K562 (cell line): ENCODE measurements at places on chromosomes 16 and 17. TPM values are rescaled to one million over a fixed set of nuclear protein-coding genes. Genes with fewer than 3 reads are reported as not detected.

PAM16 gene
- 123 and 150 TPM in 2 replicates for total RNA-seq

KREMEN2 gene
- total RNA-seq, result 7.6 and 8.2 TPM in 2 replicates

PABPN1L gene
- total RNA-seq, result 0.29 TPM in 1 of 2 replicates, not detected in the other

SDR42E1 gene
- total RNA-seq, result 0.42 and 0.92 TPM in 2 replicates

ASPA gene
- total RNA-seq, result not detected in 2 replicates

TEKT1 gene
- not detected in 2 replicates for total RNA-seq

CCL1 gene
- total RNA-seq, result not detected in 2 replicates

- DNase-seq, result no peak
Measured at GRCh38 chr17:13931111-13931526, 138.2 kb upstream of the COX10 start.

DNA sequence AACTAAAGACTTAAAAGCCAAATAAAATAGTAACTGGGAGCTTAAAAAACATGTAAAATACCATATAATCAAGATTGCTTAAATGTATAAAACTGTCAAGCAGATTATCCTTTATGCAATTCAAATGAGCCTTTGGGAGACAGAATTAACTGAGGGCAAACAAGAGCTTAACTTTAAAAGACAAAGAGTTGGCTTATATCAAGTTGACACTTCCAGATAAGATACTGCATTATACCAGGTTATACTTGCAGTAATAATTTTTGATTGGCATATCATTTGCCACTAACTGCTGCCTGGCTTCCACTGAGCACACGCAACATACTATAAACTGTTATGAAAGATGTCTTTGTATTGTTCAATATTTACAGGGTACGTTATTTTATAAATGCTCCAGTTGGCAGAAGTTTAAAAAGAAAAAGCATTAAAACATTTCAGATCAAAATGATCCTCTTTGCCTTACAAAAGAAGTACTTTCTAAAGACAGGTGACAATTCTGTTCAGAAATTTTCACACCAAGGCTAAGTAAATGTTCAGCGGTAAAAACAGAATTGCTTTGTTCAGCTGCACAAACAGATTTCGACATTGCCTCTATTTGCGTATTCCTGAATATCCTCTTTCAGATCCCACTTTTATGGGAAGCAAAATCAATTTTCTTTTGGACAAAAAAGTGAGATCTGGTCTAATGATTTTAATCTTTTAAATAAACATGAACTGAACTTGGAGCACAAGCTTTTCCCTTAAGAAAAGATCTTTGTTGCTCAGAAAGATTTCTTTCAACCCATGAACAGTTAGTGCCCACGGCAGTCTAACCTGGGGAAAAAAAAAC, 50.7 kb downstream of the TOX3 start:
- no peak for DNase-seq

GRCh38 chr17:43810823-43811222, 22.1 kb downstream of the MPP3 start:
- DNase-seq, result no peak

- no peak for DNase-seq
Measured at GRCh38 chr17:40203131-40203530, 16.0 kb upstream of the WIPF2 start.

DNA sequence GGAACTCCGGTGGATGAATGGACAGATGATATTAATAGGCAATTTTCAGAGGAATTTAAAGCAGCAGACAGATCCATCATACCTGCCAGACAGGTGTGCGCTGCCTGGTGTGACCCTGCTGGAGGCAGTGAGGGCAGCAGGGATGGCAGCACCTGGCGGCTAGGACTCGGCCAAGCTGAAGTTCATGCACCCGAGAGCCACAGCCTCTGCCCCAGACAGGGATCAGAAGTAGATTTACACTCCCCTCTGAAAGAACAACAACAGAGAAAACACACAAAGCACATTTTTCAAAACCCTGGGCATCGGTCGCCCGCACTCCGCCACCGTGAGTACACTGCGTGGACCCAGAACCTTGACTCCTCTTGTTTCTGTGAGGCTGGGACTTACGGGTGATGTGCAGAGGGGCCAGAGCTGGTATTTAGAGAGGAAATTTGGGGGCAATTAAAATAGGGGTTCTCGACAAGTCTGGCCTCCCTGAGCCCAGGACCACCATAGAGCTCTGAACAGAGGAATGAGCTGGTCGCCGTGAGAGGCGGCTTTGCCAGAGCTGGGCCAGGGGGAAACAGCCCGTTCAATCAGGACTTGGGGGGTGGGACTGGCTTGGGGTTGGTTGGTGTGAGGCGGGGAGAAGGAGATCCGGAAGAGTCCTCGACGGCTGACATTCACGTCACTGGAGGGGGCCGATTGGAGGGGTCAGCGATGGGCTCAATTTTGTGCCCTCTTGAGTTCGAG, 101.0 kb downstream of the METRNL start:
- DNase-seq, result no peak

- DNase-seq, result no peak
Measured at GRCh38 chr16:27811881-27812280, 251.6 kb downstream of the GSG1L start.

DNA sequence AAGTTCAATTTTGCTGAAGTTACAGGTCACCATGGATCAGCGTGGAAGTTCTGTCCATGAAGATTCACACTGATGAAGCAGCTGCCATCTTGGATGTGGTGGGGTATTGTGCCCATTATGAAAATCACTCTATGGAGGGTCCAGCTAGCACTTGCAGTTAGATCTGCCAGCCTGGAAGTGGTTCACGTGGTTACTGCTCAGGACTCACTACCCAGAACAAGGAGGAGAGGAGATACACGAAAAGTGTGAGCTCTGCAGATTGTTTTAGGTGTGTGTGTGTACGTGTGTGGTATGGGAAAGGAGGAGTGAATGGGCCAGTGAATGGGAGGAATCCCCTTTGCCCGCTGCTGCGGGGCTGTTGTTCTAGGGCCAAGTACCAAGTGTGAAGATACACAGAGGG, 333.4 kb downstream of the MAF start:
- DNase-seq, result no peak

DNA sequence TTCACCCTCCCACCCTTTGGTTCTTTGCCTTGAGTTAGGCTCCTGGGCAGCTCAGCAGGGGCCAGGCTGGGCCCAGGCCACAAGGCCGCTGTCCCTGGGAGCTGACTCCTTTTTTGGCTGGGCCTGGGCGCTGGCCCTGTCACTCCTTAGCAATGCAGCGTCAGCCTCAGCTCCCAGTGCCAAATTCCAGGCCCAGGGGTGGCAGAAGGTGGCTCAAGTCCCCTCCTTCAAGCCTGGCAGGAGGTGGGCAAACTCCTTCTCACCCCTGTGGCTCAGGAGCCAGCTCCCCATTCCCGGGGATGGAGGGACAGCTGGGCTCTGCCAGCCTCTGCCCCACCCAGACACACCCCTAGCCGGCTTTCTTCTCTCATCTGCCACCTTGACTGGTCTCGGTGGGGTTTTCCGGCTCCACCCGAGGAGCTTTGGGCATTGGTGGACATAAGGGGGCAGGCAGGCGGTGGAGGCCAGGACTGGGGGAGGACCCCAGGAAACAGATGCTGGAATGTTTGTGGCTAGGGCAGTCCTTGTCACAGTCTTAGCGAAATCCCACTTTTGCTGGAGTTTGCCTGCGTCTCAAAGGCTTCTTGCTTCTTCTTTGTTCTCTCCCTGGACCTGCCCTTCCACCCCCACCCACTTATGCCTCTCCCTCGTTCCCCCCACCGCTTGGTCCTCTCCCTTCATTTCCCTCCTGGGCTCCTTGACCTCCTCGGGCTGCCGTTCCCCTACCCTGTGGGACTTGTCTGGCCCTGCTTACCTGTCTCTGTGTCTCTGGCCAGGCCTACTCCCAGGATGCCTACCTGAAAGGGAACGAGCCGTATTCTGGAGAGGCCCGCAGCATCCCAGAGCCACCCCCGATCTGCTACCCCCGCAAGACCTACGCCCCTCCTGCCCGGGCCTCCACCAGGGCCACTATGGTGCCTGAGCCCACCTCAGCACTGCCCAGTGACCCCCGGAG, 37.4 kb downstream of the ARHGAP23 start:
- DNase-seq, result peak; percentile 10

DNA sequence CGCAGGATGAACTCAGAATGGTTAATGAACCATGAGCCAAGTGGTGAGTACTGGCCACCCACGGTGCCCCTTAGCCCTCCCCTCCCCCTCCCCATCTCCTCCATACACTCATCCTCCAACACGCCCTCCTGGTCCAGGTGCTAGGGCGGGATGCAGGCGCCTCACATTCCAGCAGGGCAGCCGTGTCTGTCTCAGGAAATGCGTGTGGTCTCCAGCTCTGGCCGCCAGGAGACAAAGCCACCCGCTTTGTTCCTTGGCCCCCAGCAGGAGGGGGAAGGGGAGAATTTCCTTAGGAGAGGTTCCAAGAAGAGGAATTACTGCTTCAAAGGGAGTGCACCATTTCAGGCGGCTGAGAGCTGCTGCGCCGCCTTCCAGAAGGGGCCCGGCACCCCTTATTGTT, 29.7 kb upstream of the RMI2 start:
- DNase-seq, result no peak

DNA sequence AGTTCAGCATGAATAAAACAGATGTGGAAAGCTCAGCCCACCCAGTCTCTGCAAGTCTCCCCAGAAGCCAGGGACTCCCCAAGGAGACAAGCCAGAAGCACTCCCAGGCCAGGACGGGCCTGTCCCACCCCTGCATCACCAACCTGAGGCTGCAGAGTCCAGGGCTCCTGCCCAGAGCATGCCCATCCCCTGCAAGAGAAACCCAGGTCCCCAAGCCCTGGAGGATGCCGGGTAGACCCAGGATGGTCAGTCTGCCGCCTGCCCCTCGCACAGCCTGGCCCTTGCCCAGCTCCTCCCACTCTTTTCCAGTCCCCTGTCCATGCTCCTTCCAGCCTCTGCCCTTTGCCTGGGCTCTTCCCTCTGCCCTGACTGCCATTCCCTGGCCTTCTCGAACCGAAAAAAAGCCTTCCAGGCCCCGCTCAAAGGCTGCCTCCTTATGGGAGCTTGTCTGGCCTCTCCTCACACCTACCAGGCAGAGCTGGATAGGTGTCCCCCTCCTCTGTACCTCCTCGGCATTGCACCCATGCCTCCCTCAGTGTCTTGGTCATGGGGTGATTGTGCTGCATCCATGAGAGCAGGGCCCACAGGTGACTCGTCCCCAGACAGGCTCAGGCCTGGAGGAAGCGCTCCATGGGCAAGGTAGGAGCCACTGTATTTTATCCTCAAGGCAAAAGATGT, 44.8 kb downstream of the BEAN1 start:
- DNase-seq, result no peak

GRCh38 chr16:50021544-50021943, 3.5 kb upstream of the CNEP1R1 start:
- DNase-seq, result no peak

DNA sequence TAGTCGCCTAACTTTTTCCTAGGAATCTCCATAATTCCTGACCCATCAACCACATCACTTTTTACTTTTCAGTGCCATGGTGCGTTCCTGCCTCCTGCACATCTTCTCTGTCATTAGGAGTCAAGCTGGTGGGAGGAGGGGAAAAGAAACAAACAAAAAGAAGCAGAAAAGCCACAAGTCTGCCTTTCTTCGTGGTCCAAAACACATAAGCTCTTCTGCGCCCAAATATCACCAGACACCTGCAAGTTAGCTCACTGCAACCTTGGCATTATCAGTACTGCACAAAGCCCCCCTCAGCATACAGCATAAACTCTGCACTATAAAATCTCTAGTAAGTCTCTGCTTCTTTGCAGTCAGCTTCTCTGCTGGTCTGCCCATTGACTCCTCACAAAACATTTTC, 295.3 kb downstream of the HS3ST3B1 start:
- DNase-seq, result no peak

GRCh38 chr17:37358830-37359681, 16.7 kb upstream of the C17orf78 start:
- peak; percentile 98 for DNase-seq

DNA sequence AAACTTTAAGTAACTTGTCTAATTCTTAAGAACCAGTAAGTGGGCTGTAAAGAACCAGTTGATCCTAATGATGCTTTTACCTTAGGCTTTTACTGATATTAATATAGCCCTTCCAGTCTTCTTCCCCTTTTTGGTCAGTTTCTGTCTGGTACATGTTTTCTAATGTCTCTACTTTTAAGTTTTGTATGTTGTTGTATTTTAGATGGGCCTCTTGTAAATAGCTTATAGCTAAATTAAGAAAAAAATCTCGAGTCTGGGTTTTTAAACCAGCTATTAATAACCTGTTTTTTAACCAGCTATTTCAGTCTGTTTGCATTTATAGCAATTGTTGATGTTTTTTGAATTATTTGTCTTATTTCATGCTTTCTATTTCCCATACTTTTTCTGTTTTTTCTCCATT, 79.0 kb downstream of the PITPNC1 start:
- no peak for DNase-seq

DNA sequence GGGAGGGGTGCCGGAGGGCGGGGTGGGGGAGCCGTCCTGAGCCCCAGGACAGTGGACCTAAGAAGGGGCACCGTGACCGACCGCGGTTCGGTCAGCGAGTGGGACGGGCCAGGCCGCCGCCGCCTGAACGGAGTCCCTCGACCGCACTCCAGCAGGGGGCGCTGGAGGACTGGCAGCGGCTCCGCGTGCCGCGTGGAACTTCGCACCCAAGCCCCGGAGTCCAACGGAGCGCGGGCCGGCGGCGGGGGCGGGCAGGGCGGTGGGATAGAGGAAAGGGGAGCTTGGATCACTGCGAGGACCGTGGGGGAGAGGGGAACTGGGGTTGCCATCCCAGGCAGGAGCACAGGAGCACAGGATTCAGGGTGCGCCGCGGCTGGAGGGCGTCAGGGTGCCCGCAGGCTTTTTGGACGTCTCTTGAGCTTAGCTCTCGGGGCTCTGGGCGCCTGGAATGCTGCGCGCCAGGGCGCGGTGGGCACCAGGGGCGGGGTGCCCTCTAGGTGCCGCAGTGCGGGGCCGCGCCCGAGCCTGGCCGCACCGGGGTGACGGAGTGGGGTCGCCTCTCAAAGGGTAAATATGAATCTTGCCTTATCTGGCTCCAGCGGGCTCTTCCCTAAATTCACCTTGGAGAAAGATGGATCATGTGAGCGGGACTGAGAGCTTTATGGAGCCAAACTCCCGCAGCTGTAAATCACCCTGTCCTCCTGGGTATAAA, 379 bp upstream of the OTOP2 start:
- peak; percentile 89 for DNase-seq

GRCh38 chr17:65169691-65170090, 32.5 kb downstream of the RGS9 start:
- DNase-seq, result no peak

GRCh38 chr16:15855704-15856003, 1.2 kb downstream of the MYH11 start:
- no peak for DNase-seq

DNA sequence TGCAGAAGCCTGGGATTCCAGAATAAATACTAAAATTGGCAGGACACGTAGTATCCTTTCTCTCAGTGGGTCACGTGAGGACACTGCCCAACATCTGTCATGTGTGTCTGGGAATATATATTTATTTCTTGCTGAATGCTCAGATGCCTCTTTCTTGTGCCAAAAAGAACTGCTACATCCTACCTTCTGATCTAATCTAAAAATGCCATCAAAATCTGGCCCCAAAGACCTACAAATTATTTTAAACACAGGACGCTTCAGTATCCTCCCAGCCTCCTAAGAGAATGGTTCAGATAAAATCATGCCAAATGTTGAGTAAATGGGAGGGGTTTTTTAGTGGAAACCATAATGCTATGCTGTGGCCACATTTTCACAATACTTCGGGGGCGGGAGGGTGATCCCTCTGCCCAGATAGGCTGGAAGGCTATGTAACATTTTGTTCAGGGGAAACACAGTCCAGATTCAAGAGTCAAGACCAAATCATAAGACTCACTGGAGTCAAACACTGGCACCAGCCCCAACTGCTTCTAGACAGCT, 22.9 kb upstream of the CORO6 start:
- DNase-seq, result no peak
